Left cardiac atrium (tissue), 4 donors: ENCODE measurements at places on chromosomes 12 and 14. TPM values are rescaled to one million over a fixed set of nuclear protein-coding genes. Genes with fewer than 3 reads are reported as not detected.
A peak's percentile ranks its signal among the peaks of the same experiment; 100 is the strongest.

DNA sequence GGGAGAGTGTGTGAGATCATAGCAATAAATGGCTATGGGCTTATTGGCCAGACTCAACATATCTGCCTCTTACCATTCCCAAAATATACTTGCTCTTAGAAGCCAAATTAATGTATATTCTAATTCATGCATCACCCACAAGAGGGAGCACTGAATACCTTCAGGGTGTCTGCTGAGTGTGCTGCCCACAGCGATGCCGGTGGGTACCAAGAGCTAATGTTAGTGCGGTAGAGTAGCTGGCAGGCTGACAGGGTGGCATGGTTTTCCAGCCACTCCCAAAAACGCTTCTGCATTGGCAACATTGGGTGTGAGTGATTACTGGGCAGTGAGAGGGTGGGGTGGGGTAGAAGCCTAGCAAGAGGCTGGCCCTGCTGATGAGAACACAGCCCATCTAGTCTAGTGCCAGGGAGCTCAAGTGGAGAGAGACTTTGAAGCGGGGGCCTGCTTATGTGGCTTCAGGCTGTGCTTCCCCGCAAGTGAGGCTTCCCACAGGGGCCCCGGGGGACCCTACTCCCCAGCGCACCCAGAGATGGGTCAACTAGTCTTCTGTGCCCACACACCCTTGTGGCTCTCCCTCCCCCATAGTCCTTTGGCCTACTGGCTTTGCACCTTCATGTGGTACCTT, 9.2 kb upstream of the PLEKHD1 start:
- DNase-seq: no peak

DNA sequence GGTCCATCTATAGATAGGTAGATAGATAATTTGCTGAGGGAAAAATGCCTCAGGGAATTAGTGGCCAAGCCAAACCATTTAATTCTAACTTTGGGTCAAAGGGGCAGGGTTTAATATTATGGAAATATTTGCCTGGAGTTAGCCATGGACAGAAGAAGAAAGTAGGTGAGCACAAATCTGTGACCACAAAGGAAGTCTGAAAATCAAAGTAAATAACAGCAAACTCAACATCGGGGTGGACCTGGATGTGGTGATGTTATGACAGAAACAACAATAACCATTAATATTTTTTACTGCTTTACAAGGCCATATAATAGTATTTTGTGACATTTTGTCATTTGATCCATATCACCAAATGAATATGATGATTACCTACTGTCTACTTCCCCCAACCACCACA, 578.0 kb upstream of the MGAT4C start:
- DNase-seq: no peak

- no peak for DNase-seq
Observed at GRCh38 chr12:32302218-32303173, 96.9 kb upstream of the FGD4 start.

DNA sequence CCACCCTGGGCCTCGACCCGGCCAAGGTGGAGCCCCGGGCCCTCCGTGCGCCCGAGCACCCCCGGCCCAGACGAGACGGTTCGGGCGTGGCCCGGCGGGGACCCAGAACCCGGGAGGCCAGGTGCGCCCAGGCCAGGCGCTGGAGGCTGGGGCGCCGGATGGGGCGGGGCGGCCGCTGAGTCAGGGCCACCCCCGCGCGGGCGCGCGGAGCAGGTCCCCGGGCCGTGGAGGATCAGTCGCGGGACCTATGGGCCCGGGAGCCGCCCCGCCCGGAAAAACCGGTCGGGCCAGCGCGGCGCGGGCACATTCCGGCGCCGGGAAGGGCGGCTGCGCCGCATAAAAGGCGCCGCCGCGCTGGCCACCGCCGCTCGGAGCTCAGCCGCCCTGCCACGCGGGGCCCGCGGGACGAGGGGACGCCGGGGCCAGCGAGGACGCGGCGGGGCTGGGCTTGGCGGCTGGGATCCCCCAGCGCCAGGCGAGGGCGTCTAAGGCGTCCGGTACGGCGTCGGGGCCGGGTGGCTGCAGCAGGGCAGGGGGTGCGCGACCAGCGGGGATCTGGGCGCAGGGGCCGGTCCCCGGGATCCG, 21.5 kb upstream of the KIF26A start:
- DNase-seq: peak; percentile 19

DNA sequence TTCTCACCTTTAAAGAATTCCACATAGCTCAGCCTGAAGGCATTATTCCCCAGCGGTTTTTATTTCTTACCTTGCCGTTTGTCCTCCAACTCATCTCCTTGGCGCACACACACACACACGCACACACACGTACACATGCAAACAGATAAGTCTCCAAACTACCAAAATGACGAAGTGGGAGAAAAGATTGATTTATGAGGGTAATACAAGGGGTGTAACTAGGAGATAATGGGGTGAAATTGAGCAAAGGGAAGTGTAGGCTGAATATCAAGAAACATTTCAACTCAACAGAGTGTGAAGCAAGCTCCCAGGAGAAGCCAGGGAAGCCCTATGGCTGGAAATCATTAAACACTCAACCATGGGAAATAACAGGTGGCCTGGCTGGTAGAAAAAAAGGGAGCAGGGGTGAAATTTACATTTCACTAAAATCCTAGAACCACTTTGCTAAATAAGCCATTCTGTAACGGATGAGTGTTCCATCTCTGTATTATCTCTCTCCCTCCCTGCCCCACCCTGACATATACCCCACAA, 41.0 kb downstream of the GRIN2B start:
- DNase-seq: no peak

DNA sequence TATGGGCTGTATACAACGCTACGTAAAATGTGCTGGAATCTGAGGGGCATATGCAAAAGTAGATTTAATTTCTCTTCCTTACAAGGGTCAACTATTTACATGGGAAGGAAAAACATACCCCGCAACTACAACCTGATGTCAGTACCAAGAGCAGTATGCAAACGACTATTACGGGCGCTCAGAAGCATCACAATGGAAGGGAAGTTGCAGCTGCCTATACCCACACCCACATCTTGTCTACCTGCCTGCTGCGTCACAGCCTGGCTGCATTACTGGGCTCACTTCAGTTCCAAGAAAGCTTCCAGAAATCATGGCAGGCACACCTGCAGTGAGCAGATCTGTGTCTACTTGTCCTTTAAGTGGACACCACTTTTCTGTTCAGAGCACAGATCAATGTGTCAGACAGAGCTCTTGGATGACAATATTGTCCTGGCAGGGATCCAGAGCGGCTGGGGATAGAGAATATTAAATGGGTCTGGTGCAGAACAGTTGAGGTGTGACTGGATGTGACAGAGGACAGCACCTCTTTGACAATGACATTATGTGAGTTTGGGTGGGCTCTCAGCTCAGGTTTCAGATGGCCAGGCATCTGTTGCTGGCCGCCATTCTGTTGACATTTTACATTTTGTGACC, 41.5 kb upstream of the GNG2 start:
- DNase-seq: no peak

DNA sequence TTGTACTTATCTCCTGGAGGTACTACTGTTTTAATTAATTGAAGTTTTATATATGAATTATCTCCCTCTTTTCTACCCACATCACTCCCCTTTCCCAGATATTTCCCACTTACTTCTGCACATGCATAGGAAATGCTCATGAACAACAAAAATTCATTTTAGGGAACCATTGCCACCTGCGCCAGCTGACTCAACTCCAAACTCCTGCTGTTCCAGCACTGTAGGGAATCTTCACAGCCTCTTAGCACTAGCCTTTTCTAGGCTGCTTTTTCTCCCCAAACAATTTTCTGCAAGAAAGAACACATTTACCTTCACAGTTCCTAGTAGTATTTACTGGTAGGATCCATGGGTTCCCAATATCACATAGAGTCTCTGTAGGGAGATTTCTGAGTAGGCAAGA, 268.4 kb downstream of the LRFN5 start:
- DNase-seq: no peak

Gene PPFIA2
- total RNA-seq: 0.35 TPM

Gene ASIC1
- total RNA-seq: 1.2 TPM

Gene SCAF11
- total RNA-seq: 89.2 TPM

Gene TAS2R20
- 0.94 TPM for total RNA-seq

Gene KRT1
- 0.18 TPM for total RNA-seq
